Renal pelvis (tissue), 12 donors: ENCODE measurements at places on chromosomes 7 and 10.

DNA sequence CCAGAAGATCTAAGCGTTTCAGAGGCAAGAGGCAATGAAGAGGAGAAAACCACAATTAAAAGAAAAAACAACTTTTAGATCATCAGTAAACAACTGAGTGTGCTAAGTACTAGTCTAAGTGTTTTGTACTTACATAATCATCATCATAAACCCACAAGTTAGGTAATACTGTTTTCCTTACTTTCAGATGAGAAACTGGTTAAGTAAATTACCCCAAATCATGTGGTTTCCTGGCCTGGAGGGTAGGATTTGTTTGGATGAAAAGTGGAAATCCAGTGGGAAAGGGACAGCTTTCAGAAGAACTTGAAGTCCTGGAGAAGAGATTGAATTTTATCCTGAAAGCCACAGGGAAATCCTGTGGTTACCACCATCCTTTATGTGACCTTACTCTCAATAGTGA lies 463.3 kb downstream of the LRMDA start:
- no peak for DNase-seq

- no peak for DNase-seq
These were observed 97.3 kb upstream of the SFMBT2 start for GRCh38 chr10:7507887-7508726.

GRCh38 chr10:121362026-121362425 lies 236.2 kb downstream of the FGFR2 start:
- DNase-seq: no peak

DNA sequence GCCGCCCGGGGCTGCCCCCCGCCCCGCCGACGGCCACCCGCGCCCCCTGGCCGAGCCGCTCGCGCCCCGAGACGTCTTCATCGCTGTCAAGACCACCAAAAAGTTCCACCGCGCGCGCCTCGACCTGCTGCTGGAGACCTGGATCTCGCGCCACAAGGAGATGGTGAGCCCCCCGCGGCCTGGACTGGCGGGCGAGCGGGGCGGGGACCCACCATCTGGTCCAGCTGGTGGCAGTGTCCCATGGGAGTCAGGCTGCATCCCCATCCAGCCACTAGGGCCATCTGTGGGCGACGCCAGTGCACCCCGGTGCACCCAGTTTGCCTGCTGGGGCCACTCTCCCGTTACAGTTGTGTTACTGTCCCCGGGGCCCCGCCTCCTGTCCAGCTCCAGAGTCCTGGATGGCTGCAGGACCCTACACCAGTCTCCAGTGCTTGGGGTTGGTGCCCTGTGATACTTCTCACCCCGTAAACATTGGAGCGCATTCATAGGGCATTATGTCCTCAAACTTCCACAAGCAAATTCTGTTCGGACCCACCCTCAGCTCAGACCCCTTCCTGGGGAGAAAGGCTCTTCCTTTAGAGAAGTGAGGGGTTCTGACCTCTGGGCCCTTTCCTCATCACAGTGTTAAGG lies 672 bp downstream of the LFNG start:
- DNase-seq: no peak

DNA sequence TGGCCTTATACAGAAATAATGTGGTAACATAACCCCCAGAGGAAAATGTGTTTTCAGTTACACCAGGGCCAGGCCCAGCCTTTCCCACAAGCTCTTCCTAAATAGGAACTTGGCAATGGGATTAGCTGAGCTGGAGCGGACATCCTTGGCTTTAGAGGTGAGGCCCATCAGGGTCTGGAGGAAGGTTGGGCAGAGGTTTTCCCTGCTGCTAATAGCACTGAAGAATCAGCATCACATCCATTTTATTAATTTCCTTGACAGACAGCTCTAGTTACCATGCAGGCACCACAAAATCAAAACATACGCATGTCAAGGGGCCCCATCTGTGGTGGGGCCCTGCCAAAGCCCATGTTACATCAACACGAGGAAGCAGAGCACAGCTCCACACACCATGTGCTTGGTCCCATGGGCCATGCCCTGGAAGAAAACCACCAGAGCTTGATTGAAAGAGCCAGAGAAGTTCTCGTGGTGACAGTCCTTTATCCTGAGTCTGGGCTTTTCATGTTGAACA lies 566.6 kb downstream of the KCNMA1 start:
- no peak for DNase-seq

DNA sequence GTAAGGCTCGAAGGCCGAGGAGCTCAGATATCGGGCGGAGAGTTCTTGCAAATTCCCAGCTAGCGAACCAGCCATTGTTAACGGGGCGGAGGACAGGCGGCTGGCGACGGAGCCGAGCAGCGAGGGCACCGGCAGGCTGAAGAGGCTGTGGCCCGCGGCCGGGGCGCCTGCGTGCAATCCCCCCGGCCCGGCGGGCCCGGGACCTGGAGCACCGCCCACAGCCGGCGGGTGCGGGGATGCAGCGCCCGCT lies 4.1 kb downstream of the VAX1 start:
- no peak for DNase-seq

GRCh38 chr10:33111488-33112051 lies 153.5 kb upstream of the ITGB1 start:
- DNase-seq: no peak

- DNase-seq: peak; percentile 95
These were observed 302.6 kb downstream of the KLF6 start for GRCh38 chr10:3482200-3482993.

GRCh38 chr7:13727279-13727678 lies 262.2 kb downstream of the ETV1 start:
- DNase-seq: no peak

- no peak for DNase-seq
These were observed 77.6 kb downstream of the NRBF2 start for GRCh38 chr10:63210611-63211196.

DNA sequence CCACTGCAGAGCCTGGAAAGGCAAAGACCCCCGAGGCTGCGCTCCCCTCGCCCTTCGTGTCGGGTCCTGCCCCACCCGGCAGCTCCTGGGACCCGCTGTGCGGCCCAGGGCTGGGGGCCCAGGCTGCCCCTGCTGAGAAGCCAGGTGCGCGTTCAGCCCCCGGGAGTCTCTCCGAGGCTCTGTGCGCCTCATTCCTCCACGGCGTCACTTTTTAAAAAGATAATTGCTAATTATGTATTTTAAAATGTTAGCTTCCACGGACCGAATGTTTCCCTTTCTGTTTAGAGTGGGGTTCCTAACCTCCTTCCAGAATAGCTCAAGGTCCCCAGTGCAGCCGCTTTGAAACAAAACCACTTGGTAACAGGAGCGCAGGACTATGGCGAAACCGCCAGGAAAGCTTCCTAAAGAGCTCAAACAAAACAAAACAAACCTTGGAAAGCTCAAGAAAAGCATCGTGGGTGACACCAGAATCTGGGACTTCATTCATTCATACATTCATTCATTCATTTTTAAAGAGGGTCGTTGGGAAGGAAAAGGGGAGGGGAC lies 45.6 kb downstream of the PDIA4 start:
- no peak for DNase-seq

DNA sequence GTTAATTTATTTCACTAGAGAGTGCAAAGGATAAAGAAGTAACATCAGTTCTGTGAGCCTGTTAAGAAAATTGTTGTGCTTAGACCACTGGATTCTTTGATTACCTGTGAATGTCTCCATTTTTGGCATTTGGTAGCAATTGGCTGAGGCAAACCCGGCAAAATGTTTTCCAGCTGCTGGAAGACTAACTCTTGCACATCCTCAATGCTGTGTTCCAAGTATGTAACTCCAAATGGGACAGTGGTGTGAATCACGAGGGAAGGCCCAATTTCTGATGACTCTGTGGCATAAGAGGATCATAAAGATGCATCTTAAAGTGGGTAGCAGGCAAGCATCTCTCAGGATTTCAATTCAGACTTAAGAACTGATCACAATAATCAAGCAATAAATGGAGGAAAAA lies 268.8 kb downstream of the RNLS start:
- DNase-seq: no peak

DNA sequence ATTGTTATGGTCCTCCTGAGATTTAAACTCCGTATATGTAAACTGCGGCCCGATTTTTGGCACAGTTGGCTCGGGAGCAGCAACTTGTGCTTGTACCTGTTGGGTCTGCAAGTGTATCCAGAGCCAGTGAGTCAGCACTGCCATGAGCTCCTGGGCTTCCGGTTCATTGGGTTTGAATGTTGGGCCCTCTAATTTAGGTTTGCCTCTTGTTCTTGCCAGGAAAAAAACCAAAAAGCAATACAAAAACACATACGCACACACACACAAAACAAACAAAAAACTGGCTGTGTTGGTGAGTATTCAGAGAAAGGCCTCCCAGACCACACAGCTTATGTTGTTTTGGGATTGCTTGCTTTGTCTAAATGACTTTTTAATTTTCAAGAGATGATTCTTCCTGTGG lies 26.3 kb downstream of the SND1 start:
- no peak for DNase-seq

DNA sequence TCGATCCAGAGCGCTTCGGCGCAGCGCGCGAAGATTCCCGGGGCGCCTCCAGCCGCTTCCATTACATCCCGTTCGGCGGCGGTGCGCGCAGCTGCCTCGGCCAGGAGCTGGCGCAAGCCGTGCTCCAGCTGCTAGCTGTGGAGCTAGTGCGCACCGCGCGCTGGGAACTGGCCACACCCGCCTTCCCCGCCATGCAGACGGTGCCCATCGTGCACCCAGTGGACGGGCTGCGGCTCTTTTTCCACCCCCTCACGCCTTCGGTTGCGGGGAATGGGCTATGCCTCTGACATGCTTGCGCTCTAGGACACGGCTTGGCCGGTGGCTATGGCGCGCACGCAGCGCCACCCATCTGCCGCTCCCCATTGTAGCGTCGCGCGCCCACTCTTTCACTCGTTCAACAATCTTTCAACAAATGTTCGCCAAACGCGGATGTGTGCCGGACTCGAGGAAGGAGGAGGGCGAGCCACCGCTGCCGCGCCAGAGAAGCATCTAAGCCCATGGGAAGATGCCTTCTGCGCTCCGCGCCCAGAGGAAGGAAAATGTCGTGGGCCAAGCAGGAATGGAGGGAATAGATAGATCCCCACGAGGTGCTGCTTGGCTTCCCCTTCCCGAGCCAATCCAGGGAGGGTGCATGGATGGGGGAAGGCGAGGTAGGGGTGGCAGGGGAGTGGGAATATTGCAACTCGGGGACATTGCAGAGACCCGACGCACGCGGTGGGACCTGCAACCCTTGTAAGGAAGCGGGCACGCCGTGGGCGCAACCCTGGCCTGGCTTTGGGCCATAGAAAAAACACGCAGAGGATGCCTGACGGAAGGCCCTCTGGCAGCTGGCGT lies 5.1 kb upstream of the CYP26A1 start:
- no peak for DNase-seq

DNA sequence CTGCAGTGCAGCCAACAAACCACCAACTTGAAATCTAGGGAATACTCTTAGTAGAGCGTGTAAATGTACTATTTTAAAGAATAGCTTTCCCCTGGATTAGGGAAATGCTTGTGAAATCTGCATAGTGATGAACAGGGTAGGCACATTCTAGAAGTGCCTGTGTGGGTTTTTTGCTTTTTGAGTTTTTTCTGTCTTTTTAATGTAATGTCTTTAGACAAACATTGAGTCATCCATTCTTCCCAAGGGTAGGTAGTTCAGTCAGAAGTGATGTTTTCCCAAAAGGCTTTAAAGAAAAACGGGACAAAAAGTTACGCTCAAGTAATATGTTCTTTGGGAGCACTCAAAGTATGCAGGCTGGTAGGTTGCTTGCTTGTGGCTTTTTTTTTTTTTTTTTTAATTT lies 130.0 kb downstream of the AUTS2 start:
- DNase-seq: no peak

- peak; percentile 42 for DNase-seq
These were observed 162.6 kb downstream of the ADAM12 start for GRCh38 chr10:126225672-126226008.

- no peak for DNase-seq
These were observed 531.2 kb downstream of the HTR7 start for GRCh38 chr10:90326498-90327267.

GRCh38 chr7:46155367-46155766 lies 234.3 kb upstream of the IGFBP3 start:
- DNase-seq: no peak

DNA sequence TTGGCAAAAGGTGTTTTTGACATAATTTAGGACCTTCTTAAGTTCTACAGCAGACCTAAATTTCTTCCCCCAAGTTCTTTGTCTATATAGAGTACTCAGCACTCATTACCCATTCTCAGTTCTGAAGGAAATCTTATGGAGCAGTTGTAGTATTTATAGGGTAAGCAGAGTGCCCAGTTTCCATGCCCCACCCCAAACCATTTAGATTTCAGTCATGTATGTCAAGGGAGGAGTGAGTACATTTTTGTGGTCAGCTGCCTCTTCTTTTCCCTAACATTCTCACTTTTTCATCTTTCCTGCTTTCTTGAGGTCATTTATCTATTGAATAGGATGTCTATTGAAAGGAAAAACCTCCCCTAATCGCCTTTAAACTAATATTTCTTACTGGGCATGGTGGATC lies 83.3 kb downstream of the KAT6B start:
- no peak for DNase-seq

DNA sequence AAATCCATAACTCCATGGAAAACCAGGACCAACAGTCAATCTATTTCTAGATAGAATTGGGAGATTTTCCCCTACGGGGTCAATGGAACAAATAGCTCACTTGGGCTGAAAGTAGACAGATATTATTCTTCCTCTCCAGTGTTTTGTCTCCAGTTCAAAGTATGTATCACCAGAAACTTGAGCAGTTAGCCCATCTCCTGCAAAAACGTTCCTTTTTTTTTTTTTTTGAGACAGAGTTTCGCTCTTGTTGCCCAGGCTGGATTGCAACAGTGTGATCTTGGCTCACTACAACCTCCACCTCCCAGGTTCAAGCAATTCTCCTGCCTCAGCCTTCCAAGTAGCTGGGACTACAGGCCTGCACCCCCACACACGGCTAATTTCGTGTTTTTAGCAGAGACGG lies 390.0 kb upstream of the AUTS2 start:
- DNase-seq: no peak

DNA sequence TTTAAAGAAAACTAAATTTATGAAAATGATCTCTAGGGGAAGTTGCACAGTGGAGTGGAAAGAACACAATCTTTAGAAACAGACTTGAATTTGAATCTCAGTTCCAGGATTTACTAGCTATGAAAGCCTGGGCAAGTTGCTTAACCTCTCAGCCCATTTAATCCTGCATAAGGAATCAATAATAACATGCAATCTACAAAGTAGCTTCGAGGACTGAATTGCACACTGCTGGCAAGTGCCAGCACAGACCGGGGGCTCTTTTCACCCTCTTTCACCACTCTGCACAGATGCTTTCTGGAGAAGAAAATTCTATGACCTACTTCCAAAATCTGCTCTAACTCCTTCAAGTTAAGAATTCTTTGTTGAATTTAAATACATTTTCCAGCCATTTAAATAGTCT lies 63.4 kb upstream of the ANK3 start:
- no peak for DNase-seq
